ENCODE measurements at places on chromosomes 6 and 20.

- no peak for DNase-seq
These were observed 531.0 kb downstream of the EPHA7 start for GRCh38 chr6:92888316-92888715.

- no peak for DNase-seq
These were observed 47.5 kb upstream of the NUP153 start for GRCh38 chr6:17754254-17754653.

- no peak for DNase-seq
These were observed 3.1 kb downstream of the CD93 start for GRCh38 chr20:23082846-23083552.

- DNase-seq = no peak
These were observed 227.9 kb downstream of the FRK start for GRCh38 chr6:115832786-115833185.

DNA sequence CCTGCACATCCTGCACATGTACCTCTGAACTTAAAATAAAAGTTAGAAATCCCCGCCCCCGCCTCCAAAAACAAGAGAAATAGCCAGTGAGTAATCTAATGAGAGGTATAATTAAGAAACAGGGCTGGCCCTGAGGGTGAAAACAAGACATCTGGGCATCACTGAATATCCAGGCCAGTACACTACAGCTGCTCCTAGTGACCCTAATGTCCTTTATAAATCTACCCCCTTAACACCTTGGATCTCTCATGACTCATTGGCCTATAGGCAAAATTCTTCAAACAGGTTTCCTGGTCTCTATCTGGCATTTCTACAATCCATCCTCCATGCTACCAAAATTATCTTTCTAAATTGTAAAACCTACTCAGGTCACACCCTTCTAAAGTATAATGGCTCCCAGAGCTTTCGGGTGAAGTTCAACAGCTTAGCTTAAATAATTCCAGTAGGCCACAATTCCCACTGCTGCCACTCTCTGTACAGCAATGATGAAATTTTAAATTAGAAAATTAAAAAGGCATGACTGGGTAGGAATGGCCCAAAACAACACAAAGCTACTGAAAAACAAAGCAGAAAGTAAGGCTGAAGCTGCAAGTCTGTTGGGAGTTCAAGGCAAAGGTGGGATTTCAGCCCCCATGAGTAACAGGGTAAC is 260.9 kb downstream of the GMDS start:
- no peak for DNase-seq

GRCh38 chr6:35678021-35678654 is 10.6 kb downstream of the FKBP5 start:
- DNase-seq = no peak

All from brain microvascular endothelial cell (primary cell).